NCI-H446 (cell line): ENCODE measurements at places on chromosomes 3 and 15.

- no peak for DNase-seq
These were observed 22.0 kb downstream of the GPR15 start for GRCh38 chr3:98553753-98554152.

DNA sequence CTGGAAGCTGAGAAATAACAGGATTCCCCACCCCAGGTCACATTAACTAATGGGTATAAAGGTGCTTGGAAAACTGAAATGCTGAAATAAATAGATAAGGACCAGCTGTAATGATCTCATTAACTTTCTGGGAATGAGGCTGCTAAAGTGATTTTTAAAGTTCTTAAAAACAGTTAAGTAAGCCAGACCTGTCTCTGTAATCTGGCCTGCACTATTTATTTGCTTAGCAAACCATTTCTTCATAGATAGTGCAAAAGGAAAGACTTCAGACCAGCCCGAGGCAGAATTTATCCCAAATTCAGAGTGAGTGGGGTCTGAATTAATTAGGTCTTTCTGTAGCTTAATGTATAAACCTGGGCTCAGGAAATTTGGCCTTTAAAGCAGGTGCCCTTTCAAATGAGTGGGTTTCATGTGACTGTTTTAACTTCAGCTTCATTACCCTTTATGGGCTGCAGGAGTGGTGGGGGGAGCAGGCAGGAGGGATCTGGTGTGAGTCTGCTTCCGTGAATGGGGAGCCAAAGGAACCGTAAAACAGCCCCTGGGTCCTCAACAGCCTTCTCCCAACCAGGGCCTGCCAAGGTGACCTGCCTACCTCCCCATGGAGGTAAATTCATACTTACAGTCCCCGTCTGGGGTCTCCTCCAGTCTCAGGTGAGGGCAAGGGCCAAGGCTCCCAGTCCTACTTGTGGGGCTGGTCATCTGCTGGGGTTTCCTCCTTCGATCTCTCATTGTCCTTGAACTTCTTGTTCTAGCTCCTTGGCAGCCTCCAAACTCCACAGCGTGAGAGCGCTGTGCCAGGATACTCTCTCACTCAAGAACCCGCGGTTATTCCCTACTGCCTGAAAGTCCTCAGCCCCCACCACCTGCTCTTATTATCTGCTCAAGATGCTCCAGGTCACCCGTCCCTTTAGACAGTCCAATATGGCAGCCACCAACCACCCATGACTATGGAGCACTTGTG is 31.2 kb downstream of the MAGEF1 start:
- DNase-seq = no peak

DNA sequence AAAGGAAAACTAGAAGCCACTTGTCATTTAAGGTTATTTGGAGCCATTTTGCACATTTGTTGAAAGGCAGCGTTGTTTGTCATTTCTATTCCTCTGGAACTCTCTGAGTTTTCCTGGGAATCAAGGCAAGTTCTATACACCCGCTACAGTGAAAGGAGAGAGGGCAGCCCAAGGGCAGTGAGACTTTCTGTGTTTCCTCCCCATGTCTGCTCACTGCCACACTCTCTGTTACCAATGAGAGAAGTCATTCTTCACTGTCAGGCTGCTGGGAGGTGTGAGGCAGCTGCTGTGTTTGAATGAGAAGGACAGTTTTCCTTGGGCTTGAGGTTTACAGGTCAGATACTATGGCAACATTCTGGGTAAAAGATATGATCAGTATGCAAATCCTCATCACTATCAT is 36.0 kb downstream of the ATP13A5 start:
- no peak for DNase-seq

DNA sequence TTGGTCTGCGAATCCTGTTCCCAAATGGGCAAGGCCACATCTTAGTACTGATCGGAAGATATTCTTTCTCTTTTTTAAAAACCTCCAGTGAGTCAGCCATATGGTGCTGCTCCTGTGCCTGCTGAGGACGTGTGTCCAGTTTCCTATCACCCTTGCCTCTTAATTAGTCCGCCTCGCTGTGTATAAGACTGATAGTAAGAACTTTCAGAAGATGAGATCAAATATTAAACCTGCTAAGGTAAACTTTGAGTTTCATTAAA is 612 bp downstream of the UBA5 start:
- DNase-seq = peak; percentile 13

DNA sequence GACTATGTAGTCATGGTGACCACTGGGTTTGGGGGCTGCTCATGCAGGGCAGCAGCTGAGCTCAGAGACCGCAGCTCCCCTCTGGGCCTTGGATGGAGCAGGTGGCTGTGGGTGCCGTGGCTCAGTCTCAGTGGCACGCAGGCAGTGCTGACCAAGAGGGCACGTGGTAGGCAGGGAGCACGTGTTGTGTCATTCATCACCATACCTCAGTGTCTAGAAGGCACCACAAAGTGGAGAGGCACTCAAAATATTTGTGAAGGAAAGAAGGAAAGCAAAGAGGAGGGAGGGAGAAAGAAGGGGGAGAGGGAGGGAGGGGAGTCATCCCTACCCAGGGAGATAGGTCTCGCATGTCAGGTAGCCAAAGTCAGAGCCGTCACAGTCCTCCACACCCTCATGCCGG is 26.1 kb downstream of the EAF1 start:
- DNase-seq = no peak

DNA sequence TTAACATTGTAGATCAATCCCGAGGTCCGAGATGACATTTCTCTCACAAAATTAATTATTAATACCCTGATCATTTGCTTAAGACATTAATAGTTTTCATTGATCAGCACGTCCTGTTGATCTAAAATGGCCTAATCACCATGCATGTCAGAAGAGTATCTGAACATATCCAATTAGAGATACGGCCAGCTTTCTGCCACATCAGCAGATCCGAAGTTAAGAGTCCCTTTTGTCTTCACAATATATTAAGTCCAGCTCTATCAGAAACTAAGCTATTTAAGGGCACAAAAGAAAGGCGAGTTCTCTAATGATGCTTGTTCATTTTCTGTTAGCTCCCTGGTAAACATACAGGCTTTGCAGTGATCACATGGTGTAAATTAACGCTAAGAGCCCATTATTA is 470.3 kb downstream of the CNTN4 start:
- DNase-seq = no peak

DNA sequence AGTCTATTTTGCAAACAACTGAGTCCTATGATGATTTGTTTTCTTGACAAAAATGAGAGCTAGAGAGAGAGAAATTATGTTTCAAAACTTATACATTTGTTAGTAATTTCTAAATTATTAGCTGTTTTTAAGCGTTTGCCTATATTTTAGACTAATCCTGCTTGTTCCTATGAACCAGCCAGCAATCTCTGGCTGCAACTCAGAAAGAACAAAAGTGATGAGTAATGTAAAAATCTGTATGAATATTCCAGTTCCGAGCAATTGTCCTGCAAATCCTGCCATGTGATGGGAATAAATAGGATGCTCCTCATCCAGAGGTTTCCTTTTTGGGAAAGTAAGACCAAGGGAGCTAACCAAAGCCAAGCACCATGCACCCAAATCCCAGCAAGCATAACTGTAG is 228.3 kb upstream of the GBE1 start:
- no peak for DNase-seq

- no peak for DNase-seq
These were observed 452 bp upstream of the SV2B start for GRCh38 chr15:91099616-91099994.

DNA sequence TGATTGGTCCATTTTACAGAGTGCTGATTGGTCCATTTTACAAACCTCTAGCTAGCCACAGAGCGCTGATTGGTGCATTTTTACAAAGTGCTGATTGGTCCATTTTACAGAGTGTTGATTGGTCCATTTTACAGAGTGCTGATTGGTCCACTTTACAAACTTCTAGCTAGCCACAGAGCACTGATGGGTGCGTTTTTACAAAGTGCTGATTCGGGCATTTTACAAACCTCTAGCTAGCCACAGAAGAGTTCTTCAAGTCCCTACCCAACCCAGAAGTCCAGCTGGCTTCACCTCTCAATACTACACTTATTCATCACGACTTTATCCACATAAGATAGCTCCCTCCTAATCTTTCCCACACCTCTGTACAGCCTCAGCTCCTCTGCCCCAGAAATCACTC is 899.8 kb downstream of the TUSC7 start:
- no peak for DNase-seq

DNA sequence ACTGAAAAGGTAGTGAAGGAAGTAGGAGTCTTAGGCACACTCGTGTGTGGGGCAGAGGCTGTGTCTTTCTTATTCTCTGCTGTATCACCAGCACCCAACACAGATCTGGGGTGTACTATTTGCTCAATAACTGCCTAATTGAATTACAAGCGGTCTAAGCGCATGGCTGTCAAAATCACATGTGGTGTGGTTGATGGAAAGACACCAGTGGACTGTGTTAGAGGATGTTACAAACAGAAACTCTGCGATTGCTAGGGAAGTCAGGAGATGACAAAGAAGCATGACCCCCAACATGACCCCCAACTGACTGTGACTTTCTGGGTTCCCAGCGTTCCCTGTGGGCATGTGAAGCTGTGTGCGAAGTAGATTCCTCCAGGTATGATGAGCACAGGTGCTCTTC is 32.0 kb downstream of the ATG7 start:
- DNase-seq = no peak

GRCh38 chr3:190486908-190487607 is 26.8 kb upstream of the IL1RAP start:
- no peak for DNase-seq

GRCh38 chr15:47362118-47362905 is 355.0 kb upstream of the SEMA6D start:
- no peak for DNase-seq

DNA sequence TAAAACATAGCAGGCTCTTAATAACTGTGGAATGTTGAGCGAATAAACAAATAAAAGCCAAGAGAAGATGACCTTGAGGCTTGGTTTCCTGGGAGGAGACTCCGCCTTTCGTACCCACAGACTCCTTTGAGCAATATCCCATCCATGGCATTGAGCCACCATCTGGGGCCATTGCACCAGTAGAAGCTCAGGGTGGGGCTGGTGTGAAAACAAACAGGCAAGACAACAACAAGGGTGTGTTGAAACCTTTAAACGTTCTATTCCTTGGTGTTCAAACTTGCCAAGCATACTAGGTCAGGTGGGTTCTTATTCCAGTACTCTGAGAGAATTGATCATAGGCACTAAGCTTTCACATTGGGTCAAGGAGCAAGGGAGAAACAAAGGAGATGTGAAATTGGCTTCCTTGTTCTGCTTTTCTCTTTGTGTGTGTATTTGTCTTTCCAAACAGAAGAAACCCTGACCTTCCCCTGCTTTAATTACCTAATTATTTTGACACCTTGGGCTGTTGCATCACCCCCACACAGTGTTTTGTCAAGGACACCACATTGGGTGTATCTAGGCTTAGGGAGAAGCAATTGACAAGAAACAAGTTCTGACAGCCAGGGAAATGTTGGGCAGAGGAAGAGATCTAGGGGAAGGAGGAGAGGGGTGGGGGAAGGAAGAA is 105.1 kb upstream of the BCL6 start:
- no peak for DNase-seq

DNA sequence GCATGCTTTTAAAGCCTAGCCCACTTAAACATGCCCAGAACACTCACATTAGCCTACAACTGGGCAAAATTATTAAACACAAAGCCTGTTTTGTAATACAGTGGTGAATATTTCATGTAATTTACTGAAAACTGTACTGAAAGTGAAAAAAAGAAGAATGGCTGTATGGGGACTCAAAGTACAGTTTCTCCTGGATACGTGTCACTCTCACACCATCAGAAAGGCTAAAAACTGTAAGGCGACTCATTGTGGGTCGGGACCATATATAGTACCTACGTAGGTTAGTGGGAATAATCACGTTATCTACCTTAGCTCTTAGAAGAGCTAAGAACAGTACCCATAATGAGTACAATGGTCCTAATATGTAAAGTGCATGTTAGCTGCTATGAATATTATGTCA is 80.2 kb upstream of the SPATA12 start:
- DNase-seq = no peak

DNA sequence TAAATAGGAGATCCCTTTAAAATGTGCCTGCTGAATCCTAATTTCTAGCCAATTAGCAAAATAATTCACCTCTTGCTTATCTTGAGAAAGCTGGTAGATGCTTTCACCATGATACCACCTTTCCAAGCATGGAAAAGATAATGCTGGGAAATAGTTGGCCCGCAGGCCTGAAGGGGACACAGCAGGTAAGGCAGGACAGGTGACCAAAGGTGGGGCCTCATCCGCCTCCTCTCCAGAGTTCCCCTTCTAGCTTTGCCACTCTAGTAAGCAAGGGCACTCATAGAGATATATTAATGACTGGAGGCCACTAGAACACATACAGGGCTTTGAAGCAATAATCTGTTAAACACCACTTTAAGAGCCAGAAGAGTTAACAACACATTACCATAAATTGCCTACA is 45.5 kb downstream of the SATB1 start:
- DNase-seq = no peak

DNA sequence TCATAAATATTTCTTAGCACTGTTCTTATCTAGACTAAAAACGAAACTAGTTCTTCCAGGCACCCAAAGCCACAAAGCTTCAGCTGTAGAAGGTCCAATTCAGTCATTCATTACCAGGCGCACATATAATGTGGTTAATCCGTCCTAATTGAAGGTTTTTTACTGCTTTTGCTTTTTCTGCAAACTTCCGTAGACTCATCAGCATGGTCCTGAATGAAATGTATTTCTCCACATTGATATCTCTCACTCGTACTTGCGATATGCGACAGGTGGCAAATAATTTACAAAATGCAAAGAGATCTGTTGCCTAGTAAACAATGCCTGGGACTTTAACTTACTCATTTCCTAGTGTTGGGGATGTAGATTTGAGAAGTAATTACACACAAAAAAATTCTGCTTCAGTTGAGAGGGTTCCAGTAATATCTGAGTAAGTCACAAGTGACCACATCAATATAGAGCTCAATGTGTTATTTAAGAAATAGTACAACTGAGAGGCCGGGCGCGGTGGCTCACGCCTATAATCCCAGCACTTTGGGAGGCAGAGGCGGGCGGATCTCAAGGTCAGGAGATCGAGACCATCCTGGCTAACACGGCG is 75.0 kb upstream of the MBNL1 start:
- no peak for DNase-seq

DNA sequence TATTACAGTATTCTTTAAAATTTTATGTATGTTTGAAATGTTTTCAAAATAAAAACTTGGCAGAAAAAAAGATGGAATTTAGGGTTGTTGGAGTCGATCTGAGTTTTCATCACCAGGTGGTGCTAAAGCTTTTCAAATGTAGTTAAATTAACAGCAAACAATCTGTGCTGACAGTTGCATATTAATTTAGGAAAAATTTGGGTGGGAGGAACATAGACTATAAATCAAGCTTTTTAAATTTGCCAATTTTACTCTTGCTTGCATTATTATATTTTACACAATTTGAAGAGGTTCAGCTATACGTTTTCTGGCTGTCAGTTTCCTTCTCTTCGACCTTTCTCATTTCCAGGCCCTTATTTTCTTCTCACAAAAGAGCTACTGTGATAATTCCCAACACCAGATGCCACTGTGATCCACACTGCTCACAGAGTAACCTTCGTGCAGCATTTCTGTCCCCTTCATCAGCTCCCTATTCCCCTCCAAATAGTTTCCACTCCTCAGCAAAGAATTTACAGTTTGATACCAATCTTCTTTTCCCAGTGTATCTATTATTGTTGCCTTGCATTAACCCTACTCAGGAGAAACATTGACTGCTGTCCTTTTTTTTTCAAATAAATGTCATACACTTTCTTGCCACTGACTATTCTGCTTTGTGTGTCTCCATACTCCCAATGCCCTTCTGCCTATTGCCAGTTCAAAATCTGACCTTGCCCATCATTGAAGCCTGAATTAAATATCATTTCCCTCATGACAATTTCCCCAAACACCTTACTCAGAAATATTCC is 53.4 kb upstream of the EIF5A2 start:
- DNase-seq = peak; percentile 61

- no peak for DNase-seq
These were observed 271.3 kb upstream of the RGMA start for GRCh38 chr15:93360318-93360717.
